Liver (tissue), 10 donors: ENCODE measurements at places on chromosomes 7 and 10. TPM values are rescaled to one million over a fixed set of nuclear protein-coding genes. Genes with fewer than 3 reads are reported as not detected.

DNA sequence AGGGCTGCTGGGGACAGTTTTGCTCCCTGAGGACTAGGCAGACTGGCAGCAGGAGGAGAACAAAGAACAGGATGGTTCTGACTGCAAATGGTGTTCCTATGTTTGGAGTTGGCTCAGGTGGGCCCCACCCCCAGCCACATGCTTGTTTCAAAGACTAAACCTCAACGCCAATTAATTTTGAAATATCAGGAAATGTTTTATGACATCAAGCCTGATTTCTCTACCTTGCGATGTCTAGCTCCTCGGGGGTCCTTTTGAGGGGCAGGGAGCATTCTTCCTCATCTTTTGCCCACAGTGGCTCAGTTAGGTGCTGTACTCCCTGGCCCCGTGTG is 4.1 kb upstream of the MYH16 start:
- H3K4me1 ChIP-seq: no peaks in the 10 kb centered on the region
- H3K36me3 ChIP-seq: no peaks in the 10 kb centered on the region
- H3K27me3 ChIP-seq: no peaks in the 10 kb centered on the region
- DNase-seq: no peak
- no peak overlapping the region for H3K4me3 ChIP-seq
- H3K27ac ChIP-seq: no peak overlapping the region

DNA sequence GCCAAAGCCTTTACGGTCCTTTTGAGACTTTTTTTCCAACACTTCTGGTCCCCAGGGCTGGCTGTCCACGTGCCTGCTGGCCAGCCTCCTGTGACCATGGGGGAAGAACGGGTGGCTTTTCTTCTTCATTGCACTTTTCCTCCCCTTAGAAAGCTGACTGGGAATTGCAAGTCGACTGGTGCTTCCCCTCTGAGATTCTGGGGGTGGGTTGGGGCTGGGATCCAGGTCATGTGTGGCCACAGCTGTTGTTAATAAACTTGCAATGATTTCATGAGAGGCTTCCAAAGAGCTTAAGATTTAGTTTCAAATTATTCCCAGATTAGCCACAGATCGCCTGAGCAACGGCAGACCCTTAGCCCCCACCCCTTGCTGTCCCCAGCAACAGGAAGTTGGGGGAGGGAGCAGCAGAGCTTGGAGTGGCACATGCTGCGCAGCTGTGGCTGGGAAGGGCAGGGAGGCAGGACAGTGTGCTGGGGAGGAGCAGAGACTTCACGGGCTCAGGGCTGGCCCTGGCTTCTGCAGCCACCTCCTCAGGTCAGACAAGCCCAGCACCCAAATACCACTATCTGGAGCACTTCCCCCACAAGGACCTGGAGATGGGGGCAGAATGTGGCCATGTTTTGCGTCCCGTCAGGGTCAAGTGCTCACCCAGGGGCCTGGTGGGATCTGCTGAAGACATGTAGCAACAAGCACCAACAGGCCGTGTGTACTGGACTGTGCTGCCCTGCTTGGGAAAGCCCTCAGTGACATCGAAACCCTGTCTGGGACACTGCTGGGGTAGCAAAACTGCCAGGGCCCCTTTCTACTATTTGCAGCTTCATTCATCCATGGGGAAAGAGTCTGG is 147.1 kb downstream of the RNF216 start:
- H3K4me3 ChIP-seq: no peak overlapping the region
- H3K27me3 ChIP-seq: no peaks in the 10 kb centered on the region
- DNase-seq: no peak
- peaks cover 2% of the 10 kb centered on the region for H3K36me3 ChIP-seq

Gene FRMPD2
- total RNA-seq: not detected

Gene ZFYVE27
- total RNA-seq: 14.6 TPM

Gene SUN3
- total RNA-seq: not detected
